ENCODE measurements at places on chromosomes 1 and 21.

DNA sequence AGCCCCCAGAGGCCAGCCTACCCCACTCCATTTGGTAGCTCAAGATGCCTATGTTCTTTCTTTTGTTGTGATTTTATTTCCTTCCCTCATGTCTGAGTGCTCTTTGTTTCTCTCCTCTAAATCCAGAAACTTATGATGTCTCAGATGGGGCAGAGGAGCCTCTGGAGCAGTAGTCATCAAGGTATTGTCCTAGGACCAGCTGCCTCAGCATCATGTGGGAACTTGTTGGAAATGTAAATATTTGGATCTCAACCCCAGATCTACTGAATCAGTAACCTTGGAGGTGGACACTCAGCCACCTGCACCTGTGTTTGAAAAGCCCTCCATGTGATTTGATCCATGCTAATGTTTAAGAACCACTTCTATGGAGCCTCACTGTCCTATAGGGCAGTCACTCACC is 593.1 kb upstream of the PLXNA2 start:
- no peak for DNase-seq

DNA sequence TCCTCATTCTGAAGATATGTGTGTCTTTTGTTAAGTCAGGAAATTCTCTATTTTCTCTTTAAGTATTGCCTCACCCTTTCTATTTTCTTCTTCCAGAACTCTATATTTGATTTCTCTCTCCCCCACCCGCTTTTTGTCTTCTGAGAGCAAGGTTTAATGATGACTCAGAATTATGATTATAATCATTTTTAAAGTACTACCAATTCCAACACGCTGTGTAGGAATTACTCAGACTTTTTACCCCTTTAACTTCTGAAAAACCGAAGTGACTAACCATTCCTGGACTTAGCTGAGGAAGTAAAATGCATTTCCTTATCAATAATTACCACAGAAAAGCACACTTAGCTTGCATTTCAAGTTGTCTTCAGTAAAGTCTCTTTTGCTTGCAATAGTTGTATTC is 20.8 kb upstream of the SCYL3 start:
- no peak for DNase-seq

DNA sequence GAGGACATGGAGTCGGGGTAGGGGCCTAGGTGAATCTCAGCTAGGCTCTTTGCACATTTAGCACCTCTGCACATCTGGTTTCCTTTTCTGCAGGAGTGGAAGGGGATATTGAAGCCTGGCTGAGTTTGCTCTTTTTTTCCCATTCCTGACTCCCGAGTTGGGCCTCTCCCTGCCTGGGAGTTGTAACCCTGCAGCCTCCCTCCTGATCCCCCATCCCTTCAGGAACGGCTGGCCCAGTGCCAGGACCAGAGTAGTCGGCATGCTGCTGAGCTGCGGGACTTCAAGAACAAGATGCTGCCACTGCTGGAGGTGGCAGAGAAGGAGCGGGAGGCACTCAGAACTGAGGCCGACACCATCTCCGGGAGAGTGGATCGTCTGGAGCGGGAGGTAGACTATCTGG is 836 bp downstream of the OLFML3 start:
- DNase-seq, result no peak

DNA sequence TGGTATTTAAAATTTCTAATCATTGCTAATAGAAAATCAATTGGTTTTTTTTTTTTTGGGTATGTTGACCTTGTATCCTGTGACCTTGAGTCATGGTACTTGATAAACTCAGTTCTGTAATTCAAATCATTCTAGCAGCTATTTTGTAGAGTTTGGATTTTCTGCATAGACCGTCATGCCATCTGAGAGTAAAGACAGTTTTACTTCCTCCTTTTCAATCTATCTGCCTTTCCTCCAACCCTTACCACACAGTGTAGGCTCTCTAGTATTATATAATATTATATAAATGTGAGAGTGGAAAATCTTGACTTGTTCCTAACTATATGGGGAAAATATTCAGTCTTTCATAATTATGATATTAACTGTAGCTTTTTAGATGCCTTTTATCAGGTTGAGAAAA is 7.0 kb downstream of the TDRD5 start:
- DNase-seq, result no peak

DNA sequence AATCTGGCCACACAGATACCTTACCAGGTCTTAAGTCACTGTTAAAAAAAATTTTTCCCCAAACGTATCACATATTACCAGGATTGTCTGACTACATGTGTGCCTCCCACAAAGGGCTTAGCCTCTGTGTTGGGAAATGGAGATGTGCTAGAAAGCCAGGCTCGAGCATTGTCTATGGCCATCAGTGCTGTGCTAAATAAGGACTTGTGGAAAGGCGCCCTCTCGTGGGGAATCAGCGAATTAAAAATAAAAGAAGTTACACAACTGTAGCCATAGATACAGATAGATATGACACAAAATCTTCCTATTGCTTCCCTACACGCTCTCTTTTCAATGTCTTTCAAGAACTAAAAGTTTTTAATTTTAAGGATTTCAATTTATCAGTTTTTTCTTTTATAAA is 47.5 kb upstream of the CRNN start:
- peak; percentile 52 for DNase-seq

GRCh38 chr1:86140281-86140880 is 16.2 kb downstream of the COL24A1 start:
- no peak for DNase-seq

- peak; percentile 50 for DNase-seq
Measured at GRCh38 chr1:200979574-200980451, 43.7 kb downstream of the KIF21B start.

DNA sequence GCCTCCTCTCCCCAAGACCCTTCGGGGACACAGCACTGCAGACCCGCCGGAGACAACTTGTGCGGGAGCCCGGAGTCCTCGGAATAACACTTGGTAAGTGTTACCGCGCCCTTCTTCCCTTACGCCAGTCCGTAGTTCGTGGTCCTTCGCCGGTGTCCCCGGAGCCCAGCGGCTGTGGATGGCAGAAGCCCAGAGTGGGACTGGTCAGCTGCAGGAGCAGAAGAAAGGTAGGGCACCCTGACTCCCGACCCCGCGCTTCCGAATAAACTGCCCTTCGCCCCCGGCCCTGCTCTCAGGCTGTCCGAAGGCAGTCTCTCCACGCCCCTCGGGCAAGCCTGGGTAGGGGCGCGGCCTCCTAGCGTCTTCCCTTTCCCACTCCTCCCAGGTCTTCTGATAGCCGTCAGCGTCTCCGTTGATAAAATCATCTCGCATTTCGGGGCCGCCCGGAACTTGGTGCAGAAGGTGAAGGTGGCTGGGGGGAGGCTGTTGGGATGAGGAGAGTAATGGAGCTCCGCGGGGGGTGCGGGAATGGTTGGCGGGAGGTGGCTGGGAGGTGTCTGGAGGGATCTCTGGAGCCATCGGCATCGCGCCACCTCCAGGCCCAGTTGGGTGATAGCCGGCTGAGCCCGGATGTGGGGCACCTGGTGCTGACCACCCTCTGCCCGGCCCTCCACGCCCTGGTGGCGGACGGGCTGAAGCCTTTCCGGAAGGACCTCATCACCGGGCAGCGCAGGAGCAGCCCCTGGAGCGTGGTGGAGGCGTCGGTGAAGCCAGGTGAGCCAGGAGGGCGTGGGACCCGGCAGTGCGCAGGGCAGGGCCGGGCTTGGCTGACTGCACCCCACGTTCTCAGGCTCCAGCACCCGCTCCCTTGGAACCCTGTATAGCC is 4.3 kb downstream of the RUSC1 start:
- no peak for DNase-seq

GRCh38 chr1:54754486-54755285 is 9.6 kb downstream of the PARS2 start:
- DNase-seq, result no peak

DNA sequence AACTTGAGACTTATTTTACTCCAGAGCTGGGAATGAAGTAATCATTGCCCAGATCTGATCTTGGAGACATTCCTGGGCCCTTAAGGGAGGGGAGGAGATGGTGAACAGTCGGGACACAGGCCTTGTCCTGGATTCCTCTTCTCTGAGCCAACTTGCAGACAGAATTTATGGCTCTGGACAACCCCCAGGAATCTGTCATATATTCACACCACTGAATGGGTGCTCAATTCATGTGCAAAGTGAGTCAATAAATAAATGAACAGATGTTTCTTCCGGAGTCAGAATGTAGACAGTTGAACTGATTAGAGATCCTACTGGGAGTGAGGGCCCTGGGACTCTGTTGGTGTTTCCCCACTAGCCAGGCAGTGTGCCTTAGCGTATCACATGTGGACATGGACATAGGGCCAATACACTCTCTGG is 2.6 kb downstream of the TUFT1 start:
- DNase-seq, result no peak

- DNase-seq, result no peak
Measured at GRCh38 chr1:143680304-143680703, 291.5 kb downstream of the FAM72C start.

DNA sequence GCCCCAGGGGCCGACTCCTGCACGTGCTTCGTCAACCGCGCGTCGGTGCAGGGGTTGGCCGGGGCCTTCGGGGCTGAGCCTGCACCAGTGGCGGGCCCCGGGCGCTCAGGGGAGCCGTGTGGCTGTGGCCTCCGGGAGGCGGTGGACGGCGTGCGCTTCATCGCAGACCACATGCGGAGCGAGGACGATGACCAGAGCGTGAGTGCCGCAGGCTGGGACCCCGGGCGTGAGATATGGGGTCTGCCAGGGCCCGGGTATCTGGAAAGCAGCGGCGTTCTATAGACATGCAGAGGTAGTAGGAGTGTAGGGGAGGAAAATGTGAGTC is 4.3 kb downstream of the CHRNB2 start:
- DNase-seq, result no peak
